ENCODE measurements at places on chromosomes 3 and 15.
A peak's percentile ranks its signal among the peaks of the same experiment; 100 is the strongest.

- DNase-seq, result no peak
Measured at GRCh38 chr3:158896729-158897128, 94.9 kb downstream of the MFSD1 start.

GRCh38 chr3:72560846-72561675 lies 287.2 kb downstream of the SHQ1 start:
- no peak for DNase-seq

- no peak for DNase-seq
Measured at GRCh38 chr3:150308481-150309256, 99.4 kb upstream of the TSC22D2 start.

- no peak for DNase-seq
Measured at GRCh38 chr3:172519740-172520139, 3.5 kb downstream of the TNFSF10 start.

- no peak for DNase-seq
Measured at GRCh38 chr3:145383416-145383815, 777.6 kb downstream of the PLOD2 start.

- DNase-seq, result no peak
Measured at GRCh38 chr15:89958107-89958805, 42.9 kb upstream of the ZNF710 start.

DNA sequence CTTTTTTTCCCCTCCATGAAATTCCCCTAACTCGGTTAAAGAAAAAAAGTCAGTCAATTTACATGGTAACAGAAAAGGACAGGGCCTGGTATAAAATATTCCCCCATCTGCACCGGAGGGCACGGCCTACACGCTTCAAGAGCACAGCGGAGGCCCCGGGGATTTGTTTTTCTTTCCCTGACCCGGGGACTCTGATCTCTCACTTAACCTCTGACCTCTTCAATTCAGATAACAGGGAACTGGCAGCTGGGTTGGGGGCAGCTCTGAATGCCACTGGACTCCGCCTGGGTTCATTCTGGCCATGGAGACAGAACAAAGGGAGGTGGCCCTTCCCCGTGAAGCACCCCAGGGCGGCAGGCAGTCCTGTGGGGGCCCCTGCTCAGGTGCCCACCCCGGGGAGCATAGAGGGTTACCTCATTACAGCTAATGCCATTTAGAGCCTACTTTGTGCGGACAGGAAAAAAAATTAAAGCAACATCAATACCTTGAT lies 257.5 kb downstream of the SHQ1 start:
- no peak for DNase-seq

DNA sequence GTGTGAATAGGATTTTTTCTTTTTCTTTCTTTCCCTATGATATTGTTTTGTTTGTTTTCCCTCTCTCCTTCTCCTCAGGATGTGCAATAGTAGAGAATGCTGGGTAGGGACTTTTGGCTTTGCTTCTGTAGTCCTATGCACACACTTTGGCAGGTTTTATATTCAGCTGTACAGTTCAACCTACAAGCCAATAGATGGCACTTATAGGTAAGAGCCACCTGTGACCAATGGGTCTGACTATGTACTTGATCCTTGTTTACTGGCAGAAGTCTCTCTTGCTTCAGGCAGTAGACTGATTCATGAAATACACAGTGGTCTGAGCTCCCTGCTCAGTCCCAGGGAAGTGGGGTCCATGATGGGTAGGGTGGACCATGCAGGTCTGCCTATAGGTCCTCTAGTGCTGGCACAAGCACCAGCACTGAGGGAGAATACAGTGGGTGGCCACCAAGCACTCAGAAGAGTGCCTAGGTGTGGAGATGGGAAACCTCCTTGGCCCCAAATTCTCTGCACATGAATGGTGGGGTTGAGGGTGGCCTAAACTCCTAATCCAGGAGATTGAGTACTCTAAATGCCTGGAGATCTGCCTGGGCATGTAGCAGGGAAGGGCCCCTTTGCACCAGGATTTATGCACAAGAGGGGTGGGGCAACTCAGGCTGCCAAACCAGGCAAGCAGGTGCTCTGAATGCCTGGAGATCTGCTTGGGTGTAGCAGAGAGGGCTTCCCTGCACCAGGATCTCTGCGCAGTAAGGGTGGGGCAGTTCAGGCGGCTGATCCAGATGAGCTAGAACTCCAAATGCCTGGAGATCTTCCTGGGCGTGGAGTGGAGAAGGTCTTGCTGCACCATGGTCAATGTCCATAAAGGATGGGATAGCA lies 176.1 kb downstream of the DOCK3 start:
- no peak for DNase-seq

- no peak for DNase-seq
Measured at GRCh38 chr3:59919586-59919985, 869.8 kb upstream of the CFAP20DC start.

GRCh38 chr3:42685891-42686820 lies 819 bp downstream of the KLHL40 start:
- DNase-seq, result no peak

GRCh38 chr15:54032066-54032465 lies 53.8 kb downstream of the UNC13C start:
- no peak for DNase-seq

GRCh38 chr15:27218426-27218825 lies 247.4 kb downstream of the GABRG3 start:
- DNase-seq, result no peak

GRCh38 chr3:50401978-50402595 lies 42.8 kb upstream of the TMEM115 start:
- DNase-seq, result no peak

DNA sequence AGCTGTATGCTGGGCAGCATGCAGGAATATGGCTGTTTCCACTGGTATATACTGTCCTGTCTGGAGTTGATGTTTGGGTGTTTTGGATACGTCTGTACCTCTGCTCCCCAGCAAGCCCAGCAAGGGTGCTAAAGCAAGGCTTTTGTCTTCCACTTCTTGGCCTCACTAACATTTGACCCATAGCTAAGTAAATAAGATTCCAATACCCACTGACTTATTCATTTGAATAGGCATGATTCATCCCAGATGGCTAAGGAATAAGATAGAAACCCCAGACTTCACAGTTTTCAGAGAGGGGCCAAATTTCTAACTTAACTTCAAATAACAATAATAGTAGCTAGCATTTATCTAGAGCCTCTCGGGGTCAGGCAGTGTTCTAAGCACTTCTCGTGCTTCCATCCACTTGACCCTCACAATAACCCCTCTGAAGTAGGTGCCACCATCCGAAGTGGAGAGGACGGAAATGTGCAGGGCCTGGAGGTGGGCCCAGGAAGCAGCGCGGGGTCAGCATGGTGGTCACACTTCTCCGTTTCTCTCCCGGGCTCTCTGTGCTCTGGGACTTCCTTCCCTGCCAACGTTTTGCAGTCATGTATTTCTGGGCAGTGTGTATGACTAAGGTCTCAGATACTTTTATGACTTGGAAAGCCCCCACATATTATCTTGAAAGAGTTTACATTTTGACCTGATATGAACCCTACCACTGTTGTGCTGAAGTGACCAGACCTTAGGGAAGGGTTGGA lies 39.3 kb downstream of the LRRK1 start:
- DNase-seq, result peak; percentile 40

GRCh38 chr3:73255609-73256029 lies 194.2 kb downstream of the EBLN2 start:
- DNase-seq, result peak; percentile 35

- DNase-seq, result no peak
Measured at GRCh38 chr3:127252446-127252845, 35.4 kb downstream of the PRR20G start.

GRCh38 chr3:64321747-64322146 lies 96.5 kb upstream of the PRICKLE2 start:
- DNase-seq, result peak; percentile 80

DNA sequence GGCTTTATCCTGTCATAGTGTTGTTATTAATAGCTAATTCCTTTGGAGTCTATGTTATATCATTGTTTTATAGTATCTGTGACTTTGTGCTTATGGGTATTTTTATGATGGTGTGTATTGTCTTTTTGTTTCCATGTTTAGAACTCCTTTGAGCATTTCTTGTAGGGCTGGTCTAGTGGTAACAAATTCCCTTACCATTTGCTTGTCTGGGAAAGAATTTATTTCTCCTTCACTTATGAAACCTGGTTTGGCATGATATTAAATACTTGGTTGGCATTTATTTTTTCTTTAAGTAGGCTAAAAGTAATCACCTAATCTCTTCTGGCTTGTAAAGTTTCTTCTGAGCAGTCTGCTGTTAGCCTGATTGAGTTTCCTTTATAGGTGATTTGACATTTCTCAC lies 47.7 kb upstream of the ROBO1 start:
- no peak for DNase-seq

DNA sequence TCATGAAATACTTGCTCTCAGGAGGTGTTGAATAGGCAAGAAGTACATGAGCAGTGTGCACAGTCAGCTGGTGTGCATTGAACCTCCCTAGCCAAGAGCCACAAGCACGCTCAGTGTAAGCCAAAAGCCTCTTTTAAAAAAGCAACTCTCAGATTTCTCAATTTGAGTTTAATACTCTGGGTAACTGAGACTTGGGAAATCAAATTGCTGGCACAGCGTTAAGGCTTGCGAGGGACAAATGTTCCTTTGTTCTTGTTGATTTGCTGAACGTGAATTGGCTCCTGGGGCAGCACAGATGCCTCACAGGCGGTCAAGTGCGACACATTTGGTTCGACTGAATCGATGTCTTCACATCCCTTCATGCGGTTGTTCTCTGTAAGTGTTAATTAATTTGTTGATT lies at the start of gene FAM240A:
FAM240A (plus strand) TSS at position 202 of the 400 bp plus-strand sequence; CDS start at position 361, 159 bp downstream.
- DNase-seq, result no peak

- DNase-seq, result no peak
Measured at GRCh38 chr3:178492491-178492890, 43.7 kb upstream of the KCNMB2 start.

- peak; percentile 50 for DNase-seq
Measured at GRCh38 chr3:177516158-177517011, 319.1 kb upstream of the TBL1XR1 start.

- DNase-seq, result no peak
Measured at GRCh38 chr3:123312331-123313265, 110.9 kb downstream of the SEC22A start.

GRCh38 chr3:50657816-50658215 lies 16.9 kb upstream of the DOCK3 start:
- no peak for DNase-seq
